A549 (cell line): ENCODE measurements at places on chromosomes 4 and X.

- no peak for DNase-seq
These were observed 58.7 kb downstream of the NBDY start for GRCh38 chrX:56787734-56788152.

GRCh38 chrX:15882704-15883539 is 28.3 kb upstream of the AP1S2 start:
- no peak for DNase-seq

DNA sequence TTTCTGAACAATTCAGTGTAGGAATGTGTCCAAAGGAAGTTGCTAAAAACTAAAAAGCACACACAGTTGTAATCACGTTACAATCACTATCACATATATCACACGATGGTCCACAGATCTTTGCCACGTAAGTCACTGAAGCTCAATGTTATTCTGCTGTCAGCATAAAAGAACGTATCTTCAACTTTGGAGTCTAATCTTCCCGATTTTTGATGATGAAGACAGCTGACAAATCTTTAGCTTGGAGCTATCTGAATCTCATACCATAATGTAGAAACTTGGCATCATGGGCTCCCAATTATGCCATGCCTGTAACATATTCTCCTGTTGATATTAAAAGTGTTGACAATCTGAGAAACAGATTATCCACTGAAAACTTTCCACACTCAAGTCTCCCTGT is 158.4 kb downstream of the UBE2NL start:
- no peak for DNase-seq

- no peak for DNase-seq
These were observed 4.5 kb upstream of the NKX1-1 start for GRCh38 chr4:1410491-1411325.

DNA sequence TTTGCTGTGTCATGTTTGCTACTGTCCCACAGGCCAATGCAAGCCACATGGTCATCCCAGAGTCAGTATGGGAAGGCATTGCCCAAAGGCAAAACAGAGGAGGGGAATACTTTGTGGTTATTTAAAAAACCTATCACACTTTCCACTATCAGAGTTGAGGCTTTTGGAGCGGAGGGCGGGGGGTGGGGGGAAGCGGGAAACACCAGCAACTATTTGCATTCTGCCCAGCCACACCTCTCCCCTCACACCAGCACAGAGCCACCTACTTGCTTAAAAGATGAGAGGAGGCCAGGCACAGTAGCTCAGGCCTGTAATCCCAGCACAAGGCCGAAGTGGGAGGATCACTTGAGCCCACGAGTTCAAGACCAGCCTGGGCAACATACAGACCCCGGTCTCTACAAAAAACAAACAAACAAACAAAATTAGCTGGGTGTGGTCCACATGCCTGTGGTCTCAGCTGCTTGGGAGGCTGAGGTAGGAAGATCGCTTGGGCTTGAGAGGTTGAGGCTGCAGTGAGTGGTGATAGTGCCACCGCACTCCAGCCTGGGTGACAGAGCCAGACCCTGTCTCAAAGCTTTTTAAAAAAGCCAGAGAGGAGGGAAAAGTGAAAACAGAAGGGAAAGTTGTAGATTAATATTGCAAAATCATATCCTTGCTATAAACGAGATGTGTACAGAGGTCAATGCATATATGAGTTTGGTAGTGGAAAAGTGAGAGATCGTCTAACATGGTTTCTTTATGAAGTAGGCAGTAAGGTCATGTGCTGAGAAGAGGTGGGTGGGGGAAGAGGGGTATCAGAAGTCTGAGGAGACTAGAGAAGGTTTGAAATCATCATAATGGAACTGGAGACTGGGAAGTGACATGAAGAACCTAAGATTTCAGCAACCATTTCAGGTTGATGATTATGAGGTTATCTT is 1.9 kb upstream of the CHST7 start:
- no peak for DNase-seq

DNA sequence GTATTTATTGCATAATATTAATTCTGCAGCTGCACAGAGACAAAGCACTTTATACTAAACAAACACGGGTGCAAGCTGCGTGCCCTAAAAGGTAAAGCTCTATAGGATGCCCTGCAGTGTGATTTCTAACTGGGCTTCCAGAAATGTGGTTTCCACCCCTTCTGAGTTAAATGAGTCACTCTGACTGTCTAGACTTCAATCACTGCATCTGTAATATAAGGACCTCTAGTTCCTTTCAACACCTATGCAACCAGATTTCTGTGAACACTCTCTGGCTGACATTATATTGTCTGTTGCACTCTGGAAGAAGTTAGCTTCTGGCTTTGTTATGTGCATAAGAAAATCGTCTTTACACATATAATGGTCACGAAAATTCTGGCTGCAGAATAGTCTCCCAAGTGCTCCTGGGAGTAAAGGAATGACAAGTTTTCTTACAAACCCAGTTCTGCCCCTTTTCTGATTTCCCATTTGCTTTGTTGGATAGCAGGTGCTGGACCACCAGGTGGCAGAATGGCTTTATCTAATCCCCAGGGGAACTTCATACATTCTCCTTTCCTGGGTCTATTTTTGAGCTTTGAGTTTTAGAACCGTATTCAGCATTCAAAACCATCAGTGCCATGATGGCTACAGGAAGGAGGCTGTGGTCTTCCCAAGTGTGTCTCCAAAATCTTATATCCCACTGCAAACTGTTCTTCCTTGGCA is 842.2 kb downstream of the STIM2 start:
- peak; percentile 10 for DNase-seq

GRCh38 chr4:121448231-121448630 is 67.4 kb upstream of the QRFPR start:
- DNase-seq = no peak

DNA sequence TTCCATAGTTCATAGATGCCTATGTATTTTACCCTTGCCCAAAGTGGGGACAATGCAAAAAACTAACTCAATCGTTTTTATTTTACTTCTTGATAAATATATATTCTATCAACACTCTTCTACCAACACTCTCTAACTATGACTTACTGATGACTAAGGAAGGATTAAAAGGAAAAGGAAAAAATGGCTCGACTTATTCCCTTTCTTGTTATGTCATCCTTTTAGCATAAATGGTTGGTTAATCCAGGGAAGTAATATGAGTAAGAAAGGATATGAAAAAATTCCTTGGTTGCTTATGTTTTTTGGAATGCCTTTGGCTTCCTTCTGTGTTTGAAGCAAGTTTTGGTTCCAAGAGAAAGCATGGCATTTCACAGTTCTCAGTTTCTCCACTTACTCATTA is 1087.1 kb downstream of the C4orf33 start:
- DNase-seq = no peak

DNA sequence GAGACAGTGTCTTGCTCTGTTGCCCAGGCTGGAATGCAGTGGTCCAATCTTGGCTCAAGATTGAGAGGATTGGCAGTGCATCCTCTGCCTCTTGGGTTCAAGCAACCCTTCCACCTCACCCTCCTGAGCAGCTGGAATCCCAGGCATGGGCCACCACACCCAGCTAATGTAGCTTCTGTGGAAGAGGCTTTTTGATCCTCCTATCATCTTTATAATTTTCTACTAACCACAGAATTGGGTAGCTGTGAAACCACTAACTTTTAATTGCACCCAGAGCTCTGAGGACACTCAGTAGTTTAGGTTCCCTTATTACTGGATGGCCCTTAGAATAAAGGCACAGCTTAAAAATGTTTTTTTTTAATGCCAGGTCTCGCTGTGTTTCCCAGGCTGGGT is 8.9 kb upstream of the AGA start:
- no peak for DNase-seq

DNA sequence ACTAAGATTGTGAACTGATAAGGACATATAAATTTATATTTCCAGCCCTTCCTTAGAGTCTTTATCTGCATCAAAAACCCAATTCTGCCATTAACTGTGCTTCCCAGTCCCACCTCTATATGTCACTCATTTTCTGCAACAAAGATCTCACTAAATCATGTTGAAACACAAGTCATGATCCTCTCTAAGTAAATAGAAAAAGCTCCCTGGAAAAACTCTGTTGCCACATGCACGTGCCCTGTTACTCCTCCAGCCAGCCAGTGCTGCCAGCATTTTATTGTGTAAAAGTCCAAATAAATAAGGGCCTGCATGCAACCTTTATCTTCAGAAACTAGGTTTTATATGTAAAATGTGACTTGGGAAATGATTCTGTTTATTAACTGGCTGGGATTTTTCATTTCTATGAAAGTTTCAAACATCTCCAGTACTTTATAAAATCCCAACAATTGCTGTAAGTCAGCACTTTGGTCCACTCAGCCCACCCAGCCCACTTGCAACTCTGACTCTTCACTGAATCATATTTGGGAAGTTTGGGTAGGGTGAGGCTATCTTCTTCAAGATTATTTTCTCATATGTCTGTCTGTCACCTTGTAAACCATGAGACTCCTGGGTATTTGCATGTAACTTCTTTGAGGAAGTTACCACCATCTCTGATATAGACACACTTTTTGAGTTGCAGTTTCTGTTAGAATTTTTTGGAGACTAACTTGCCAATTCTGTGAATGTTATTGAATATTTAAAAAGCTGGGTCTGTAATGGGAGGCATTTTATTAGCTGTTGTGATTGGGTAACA is 40.0 kb upstream of the SMARCA5 start:
- DNase-seq = no peak

DNA sequence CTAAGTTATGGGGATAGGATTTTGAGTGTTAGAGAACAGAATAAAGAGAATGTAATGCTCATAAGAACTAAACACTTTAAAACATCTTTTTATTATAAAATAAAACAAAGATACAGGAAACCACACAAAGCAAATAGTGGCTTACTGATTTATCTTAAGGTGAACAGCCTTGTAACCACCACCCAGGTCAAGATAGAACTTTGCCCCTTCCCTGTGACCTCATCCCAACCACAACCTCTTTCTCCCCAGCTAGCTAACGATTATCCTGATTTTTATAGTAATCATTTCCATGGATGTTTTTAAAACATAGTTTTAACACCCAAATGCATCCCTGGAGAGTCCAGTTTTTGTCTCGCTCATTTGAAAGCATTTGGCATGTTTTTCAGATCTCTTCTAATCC is 17.0 kb downstream of the HELT start:
- no peak for DNase-seq

- no peak for DNase-seq
These were observed 30.8 kb downstream of the BLOC1S4 start for GRCh38 chr4:6746721-6747293.

- DNase-seq = no peak
These were observed 867.3 kb downstream of the PCDH18 start for GRCh38 chr4:136664988-136665387.

GRCh38 chr4:20370274-20370673 is 118.6 kb downstream of the SLIT2 start:
- DNase-seq = no peak

- DNase-seq = peak; percentile 62
These were observed 11.2 kb upstream of the BCOR start for GRCh38 chrX:40108959-40109287.

DNA sequence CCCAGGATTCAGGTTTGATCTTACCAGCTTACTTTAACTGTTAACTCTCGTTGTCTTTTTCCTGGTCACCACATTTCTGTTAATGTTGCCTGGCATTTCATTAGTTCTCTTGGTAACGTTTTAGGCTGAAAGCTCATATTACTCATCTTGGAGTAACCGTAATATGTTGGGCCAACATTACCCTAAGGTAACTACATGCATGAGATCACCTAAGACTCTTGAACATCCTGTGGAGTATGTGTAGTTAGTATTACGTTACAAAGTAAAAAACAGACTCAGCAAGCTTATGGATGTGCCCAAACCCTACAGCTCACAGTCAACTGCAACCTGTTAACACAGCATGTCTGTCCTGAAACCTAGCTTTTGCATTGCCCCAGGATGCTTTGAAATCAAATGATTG is 203.3 kb upstream of the HS3ST1 start:
- DNase-seq = no peak

- DNase-seq = no peak
These were observed 33.9 kb downstream of the ZBTB49 start for GRCh38 chr4:4323705-4324534.

DNA sequence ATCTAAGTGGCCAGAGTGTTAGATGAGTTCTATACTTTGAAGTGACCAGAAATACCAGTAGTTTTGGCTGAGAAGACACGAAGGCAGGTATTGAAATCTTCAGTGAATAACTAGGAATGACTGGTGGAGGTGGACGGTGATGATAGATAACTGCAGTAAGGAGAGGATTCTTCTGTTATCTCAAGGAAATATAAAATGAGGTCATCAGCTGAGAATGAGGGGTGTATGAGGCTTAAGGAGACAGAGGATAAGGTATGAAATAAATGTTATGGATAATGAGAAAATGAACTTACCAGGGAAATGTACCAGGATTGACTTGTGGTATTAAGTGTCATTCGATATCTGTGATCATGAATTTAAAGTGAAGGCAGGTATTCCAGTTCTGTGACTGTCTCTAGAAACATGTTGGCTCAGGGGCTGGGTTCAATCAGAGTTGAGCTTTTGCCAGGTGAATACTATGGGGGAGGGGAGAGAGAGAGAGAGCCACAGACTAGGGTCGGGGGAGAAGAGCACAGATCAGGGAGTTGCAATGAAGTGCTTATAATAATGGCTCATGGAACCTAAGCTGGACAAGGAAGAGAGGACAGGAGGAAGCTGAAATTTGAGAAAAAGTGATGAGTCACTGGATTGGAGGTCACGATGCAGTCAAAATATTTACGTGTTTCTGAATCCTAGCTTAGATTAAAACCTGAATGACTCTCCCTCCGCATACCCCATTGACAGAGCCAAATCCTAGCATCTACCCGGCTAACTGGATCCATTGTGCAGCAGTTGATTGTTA is 37.5 kb upstream of the BRS3 start:
- peak; percentile 17 for DNase-seq

GRCh38 chrX:108049649-108050048 is 4.8 kb downstream of the VSIG1 start:
- no peak for DNase-seq

GRCh38 chrX:154401045-154401799 is 3.0 kb downstream of the RPL10 start:
- peak; percentile 57 for DNase-seq

DNA sequence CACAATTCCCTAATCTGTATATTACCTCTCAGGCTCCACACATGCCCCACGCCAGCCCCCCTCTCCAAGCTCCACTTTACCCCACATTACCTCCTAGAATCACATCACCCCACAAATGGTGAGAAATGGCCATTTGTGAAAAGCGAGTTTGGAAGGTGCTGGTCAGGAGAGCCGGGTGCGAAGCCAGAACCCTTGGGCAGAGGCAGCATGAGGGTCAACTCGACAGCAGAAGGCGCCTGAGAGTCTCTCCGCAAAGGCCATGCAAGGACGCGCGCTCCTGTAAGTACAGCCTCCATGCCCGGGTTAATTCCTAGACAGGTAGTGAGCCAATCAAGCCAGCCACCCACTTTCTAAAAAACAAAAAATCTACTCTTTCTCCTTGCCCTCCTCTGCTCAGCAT is 42.4 kb downstream of the RHOXF2 start:
- DNase-seq = no peak

- no peak for DNase-seq
These were observed 18.5 kb upstream of the OPN1LW start for GRCh38 chrX:154125391-154126040.

DNA sequence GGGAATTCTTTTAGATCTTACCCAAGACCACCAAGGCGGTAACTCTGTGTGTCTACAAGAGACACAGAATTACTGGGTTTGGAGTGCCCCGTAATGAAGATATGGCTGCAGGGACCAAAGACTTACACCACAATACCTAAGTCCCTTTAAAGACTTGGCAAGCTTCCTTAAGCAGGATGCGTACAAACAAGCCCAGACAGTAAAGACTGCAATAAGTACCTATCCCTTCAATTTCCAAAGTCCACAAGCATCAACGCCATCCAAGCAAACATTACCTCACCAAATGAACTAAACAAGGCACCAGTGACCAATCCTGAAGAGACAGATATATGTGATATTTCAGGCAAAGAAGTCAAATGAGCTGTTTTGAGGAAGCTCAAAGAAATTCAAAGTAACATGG is 42.3 kb upstream of the RNF128 start:
- no peak for DNase-seq

- DNase-seq = no peak
These were observed 125.7 kb downstream of the SH3KBP1 start for GRCh38 chrX:19761554-19762295.
